Esophagus mucosa (tissue), 1 donor: ENCODE measurements at places on chromosomes 5 and 9.

GRCh38 chr9:607417-607816 lies 234.1 kb upstream of the DMRT1 start:
- peak; percentile 99 for ATAC-seq

- ATAC-seq = no peak
Observed at GRCh38 chr5:151110122-151110681, 29.4 kb upstream of the TNIP1 start.

- ATAC-seq = no peak
Observed at GRCh38 chr5:36389245-36389644, 87.5 kb upstream of the RANBP3L start.

- ATAC-seq = no peak
Observed at GRCh38 chr5:58245476-58245840, 214.4 kb downstream of the PLK2 start.

GRCh38 chr5:122705851-122706250 lies 69.0 kb upstream of the SNX2 start:
- ATAC-seq = no peak

DNA sequence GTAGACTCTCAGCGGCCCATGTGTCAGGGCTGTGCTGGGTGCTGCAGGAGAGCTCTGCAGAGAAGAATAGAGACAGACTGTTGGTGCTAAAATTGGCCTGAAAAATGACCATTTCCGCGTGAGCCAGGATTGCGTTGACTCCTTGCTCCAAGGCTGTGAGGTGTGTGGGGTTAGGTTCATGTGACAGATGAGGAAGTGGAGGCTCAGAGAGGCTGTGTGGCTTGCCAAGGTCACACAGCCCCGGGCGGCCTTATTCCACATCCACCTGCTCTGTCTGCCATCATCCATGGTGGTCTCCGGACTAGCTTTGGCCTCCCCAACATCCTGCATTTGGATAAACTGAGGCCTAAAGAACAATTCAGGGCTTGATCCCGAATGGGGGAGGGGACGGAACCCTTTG lies 15.2 kb downstream of the NEK6 start:
- ATAC-seq = no peak

DNA sequence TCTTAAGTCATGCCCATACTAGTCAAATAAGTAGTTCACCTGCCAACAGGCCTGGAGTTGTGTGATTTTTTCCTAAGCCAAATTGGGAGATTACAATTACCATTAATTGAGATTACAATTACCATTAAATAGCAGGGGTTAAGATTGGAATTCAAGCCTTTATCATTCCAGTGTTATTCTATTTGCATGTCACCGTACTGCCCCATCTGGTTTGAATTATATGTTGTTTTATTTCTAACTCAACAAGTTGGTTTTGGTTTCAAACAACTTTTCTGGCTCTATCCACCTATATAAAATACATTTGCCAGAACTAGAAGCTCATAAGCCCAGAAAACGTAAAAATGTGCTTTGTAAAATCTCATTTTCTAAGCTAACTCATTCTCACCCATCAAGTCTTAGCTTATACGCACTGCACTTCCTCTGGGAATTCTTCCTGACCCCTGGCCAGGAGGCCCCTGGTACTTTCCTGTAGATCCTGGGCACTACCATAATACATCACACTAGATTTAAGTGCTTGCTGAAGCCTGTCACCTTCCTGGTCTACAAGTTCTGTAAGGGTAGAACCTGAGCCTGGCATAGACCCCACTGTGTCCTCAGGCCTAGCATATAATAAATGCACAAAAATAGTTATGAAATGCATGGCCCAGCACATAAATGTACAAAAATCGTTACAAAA lies 242.0 kb upstream of the TRPM3 start:
- no peak for ATAC-seq

GRCh38 chr5:132802044-132802684 lies 10.9 kb upstream of the SOWAHA start:
- no peak for ATAC-seq

GRCh38 chr5:56337715-56338319 lies 104.7 kb upstream of the ANKRD55 start:
- ATAC-seq = no peak

GRCh38 chr9:71647094-71647591 lies 121.2 kb downstream of the CEMIP2 start:
- no peak for ATAC-seq

- no peak for ATAC-seq
Observed at GRCh38 chr5:128539038-128539429, 989 bp upstream of the FBN2 start.

- ATAC-seq = no peak
Observed at GRCh38 chr5:22780756-22781155, 72.4 kb downstream of the CDH12 start.

- ATAC-seq = no peak
Observed at GRCh38 chr9:129934780-129935179, 99.5 kb downstream of the USP20 start.
